ENCODE measurements at places on chromosomes 12 and 14.

DNA sequence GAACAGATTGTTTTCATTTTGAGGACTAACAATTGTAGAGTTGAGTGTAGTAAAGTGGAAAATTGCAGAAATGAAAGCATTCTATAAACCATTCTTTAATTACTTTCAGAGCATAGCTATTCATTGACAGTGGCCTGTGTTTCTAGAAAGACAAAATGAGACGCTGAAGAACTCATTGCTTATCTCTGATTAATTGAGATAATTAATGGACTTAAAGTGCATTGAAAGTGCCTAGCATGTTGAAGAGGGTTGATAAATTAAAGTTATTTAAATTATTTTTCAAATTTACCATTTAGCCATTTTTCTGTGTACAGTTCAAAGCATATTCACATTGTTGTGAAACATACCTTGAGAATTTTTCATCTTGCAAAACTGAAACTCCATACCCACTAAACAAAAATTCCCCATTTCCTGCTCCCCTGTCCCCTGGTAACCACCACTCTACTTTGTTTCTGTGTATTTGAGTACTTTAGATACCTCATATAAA is 57.4 kb downstream of the DAAM1 start:
- DNase-seq, result no peak

GRCh38 chr14:63174760-63175191 is 29.5 kb upstream of the RHOJ start:
- no peak for DNase-seq

- DNase-seq, result no peak
Observed at GRCh38 chr12:68013181-68013580, 23.9 kb downstream of the IFNG-AS1 start.

GRCh38 chr12:93790472-93791152 is 113.4 kb downstream of the CRADD start:
- DNase-seq, result no peak

- DNase-seq, result no peak
Observed at GRCh38 chr14:35470755-35471154, 63.2 kb upstream of the INSM2 start.

DNA sequence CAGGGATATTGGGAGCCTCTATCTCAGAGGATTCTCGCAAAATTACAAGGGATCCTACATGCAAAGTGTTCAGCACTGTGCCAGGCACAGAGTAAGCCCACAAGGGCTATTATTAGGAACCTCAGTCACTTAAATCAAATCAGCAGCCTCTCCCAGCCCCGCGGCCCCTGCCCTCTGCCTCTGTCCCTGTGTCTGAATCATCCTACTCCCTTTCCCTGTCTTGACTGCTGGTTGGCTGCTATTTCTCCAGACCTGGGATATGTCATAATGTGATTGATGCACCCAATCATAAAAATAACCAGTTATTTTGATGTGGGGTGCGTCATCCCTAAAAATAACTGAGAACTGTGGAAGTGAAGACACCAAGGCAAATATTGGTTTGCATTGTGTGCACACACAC is 176.3 kb downstream of the KSR2 start:
- no peak for DNase-seq

DNA sequence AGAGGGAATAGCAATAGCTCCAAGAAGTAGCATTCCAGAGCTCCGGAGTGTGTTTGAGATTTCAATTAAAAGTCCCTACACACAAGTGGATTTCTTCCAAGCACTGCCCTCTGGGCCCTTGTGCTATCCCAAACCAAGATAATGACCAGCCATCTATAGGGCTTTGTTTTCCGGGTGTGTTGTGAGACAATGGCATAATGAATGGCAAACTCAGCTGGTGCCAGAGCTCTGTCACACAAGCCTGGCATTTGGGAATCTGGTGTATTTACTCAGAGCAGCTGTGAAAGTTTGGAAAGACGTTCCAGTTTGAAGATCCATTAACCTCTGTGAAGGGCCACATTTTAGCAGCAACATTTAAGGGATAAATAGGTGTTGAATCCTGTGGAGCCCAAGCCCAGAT is 61.2 kb upstream of the TMTC2 start:
- DNase-seq, result no peak

GRCh38 chr12:120940799-120941198 is 36.6 kb upstream of the SPPL3 start:
- no peak for DNase-seq

- no peak for DNase-seq
Observed at GRCh38 chr12:30968211-30968610, 41.7 kb downstream of the TSPAN11 start.

- DNase-seq, result no peak
Observed at GRCh38 chr12:69467366-69467765, 2.8 kb upstream of the FRS2 start.

Data from stimulated activated CD8-positive, alpha-beta memory T cell treated with anti-CD3 and anti-CD28 coated beads, Interleukin-7, amount 100 ng/mL, for 1 hour (primary cell).